Stimulated activated CD4-positive, alpha-beta T cell treated with anti-CD3 and anti-CD28 coated beads, Interleukin-1b, Interleukin-23, amount 100 ng/mL, for 24 hours (primary cell): ENCODE measurements at places on chromosomes 7 and 10.

- DNase-seq = no peak
Measured at GRCh38 chr7:30707391-30708357, 25.4 kb upstream of the CRHR2 start.

DNA sequence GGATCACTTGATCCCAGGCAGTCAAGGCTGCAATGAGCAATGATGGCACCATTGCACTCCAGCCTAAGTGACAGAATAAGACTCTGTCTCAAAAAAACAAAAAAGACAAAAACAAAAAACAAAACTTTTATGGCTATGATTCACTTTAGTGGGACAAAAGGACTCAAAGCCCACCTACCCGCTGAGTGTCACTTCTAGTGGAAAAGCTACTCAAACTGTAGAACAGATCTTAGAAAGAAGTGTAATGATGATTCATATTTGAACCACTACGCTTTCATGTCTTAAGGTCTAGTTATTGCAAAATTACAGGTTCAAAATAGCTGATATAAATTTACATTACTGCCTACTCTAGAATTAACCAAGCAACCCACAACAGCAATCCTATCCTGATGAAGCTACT is 47.1 kb upstream of the OTUD1 start:
- no peak for DNase-seq

- DNase-seq = no peak
Measured at GRCh38 chr10:50375051-50375452, 123.7 kb upstream of the ASAH2 start.

GRCh38 chr10:66242885-66243284 is 683.0 kb upstream of the LRRTM3 start:
- DNase-seq = no peak

- peak; percentile 70 for DNase-seq
Measured at GRCh38 chr7:2978408-2978807, 65.3 kb downstream of the CARD11 start.

- DNase-seq = no peak
Measured at GRCh38 chr10:75049316-75050148, 61.9 kb upstream of the SAMD8 start.

- DNase-seq = no peak
Measured at GRCh38 chr10:16886031-16886430, 68.8 kb upstream of the RSU1 start.

GRCh38 chr7:146131701-146132100 is 15.1 kb downstream of the CNTNAP2 start:
- DNase-seq = no peak

GRCh38 chr10:133475821-133476640 is 22.3 kb downstream of the SCART1 start:
- DNase-seq = no peak

- DNase-seq = no peak
Measured at GRCh38 chr7:89738549-89738948, 415.7 kb upstream of the STEAP1 start.

- DNase-seq = no peak
Measured at GRCh38 chr7:55509322-55509721, 63.0 kb downstream of the VOPP1 start.

- DNase-seq = no peak
Measured at GRCh38 chr7:51075681-51076580, 240.7 kb downstream of the COBL start.
